ENCODE measurements at places on chromosomes 1 and 21.

DNA sequence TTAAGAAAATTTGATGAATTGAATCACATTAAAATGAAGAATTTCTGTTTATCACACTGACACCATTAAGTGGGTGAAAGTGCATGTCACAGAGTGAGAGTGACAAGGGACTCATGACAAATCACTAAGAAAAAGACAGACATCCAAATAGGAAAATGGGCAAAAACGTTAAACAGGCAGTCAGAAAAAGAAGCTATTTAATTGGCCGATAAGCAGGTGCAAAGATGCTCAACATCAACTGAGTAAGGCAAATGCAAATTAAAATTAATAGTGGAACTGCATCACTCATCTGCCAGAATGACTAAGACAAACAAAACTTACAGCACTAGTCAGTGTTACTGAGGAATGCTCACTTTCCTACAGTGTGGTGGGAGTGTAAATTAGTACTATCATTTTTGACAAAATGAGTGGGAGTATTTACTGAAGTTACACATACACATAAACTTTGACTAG is 39.2 kb upstream of the RUNX1 start:
- peak; percentile 53 for DNase-seq

- peak; percentile 94 for DNase-seq
These were observed 2.1 kb downstream of the FBLIM1 start for GRCh38 chr1:15760520-15761211.

DNA sequence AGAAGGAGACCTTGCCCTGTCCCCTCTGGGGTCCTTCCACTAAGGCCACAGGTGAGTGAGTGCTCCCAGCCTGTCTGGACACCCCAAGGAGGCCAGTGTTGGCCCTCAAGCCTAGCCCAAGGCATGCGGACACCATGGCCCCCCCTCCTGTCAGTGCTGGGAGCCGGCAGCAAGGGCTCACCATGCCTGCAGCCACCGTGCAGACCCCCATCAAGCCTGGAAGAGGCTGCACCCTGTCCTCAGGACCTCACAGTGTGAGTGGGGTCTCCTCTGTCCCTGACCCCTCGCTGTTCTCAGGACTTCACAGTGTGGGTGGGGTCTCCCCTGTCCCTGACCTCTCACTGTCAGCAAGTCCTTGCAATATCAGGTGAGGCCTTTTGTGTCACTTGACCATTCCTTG is 33.2 kb upstream of the PRSS38 start:
- DNase-seq = no peak

DNA sequence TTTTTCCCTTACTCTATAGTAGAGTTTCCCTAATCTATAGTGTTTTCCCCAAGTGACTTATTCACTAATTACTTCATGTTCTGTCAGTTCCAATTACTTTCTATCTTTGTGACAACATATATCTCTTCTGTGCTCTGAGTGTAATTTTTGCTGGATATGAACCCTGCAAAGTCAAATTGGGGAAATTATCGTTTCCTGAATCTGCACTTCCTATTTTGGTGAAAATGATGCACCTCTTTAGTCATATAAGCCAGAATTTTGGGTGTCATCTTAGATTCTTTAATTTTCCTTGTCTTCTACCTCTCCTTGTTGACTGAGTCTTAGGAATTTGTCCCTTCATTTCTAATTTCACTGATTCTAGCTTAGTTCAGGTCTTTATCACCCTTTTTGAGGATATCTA is 33.4 kb upstream of the PRKACB start:
- no peak for DNase-seq

DNA sequence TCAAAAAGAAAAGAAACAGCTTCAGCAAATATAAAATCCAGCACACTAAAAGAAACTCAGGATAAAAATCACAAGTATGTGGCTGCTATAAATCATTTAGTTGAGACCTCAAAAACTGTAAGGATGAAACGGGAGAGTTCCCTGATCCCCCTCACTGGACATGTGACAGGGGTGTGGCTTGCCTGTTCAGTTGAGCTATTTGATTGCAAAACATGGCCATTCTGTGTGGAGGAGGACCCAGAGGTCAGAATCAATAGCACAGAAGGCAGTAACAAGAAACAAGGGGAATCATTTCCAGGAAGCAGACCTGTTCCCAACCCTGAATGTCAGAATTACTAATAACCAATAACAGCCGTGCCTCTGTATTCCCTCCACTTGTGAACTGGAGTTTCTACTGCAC is 27.9 kb downstream of the RBM11 start:
- DNase-seq = no peak

DNA sequence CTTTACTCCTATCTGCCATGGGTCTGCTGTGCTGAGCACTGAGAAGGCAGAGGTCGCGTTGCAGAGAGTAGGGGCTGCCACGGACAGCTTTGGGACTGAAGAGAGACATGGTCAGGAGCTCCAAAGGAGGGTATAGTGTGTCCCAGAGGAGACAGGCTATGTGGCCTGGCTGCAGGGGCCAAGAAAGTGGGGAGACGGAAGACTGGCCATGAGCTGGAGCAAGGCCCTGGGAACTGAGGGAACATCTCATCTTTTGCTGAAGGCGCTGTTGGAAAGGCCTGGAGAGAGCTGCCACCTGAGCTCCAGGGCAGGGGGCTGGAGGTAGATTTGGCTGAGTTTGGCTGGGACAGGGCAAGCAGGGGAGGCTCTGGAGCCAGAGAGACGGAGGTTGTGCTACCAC is 55.8 kb upstream of the AJAP1 start:
- no peak for DNase-seq

DNA sequence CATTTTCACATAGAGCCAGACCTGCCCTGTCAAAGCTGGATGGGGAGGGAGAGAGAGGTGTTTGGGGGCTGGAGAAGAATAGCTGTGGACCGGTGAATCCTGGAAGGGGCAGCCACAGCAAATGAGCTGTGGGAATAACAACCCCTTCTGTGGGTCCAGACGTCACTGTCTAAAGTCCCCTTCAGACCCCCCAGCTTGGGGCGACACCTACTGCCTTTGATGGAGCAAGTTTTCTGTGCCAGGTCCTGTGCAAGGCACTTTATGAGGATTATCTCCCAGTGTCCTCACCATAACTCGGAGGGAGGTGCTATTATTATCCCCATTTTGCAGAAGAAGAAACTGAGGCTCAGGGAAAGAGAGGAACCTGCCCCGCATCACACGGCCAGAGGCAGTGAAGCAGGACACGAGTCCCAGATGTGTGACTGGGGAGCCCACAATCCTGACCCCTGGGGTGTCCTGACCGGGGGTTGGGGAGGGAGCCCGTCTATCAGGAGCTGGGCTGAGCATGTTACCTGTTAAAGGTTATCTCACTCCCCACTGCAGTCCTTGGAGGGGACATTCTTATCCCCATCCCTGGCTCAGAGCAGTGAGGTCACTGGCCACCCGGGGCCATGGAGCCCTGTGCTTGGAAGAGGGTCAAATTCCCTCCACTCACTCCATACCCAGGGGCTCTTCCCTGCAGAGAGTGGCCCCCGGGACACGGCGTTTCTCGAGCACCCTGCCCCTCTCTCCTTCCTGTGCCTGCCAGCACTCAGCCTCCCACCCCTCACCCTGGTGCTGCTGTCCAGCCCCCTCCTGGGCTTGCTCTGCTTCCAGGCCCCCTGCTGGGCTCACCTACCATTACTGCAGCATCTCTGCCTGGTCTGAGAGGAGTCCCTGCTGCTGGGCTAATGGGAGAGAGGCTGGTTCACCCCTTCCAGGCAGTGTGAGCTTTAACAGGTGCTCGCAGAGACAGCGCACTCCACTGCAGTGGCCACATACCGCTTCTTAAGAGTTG is 132.9 kb downstream of the PTPRU start:
- DNase-seq = no peak

DNA sequence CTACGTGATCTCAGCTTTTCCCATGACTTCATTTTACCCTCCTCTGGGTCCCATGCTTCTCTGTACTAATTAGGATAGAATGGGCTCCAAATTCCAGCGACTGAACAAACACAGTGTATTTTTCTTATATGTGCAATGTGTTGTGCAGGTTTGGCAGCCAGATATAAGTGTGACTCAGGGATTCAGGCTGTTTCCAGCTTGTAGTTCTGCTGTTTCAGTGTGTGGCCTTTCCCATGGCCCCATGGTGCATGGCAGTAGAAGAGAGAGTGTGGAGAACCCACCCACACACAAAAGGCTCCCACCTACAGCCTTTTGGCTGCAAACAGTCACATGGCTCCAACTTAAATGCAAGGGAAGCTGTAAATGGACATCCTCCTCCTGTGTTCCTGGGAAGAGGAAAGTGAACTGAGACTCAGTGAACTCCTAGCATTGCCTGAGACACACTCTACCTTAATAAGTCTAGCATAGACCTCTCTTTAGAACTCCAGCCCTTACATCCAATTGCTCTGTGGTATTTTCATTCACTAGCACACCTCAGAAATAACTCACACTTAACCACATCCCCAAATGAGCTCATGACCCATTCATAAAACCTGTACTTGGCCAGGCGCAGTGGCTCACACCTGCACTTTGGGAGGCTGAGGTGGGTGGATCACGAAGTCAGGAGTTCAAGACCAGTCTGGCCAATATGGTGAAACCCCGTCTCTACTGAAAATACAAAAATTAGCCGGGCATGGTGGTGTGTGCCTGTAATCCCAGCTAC is 58.7 kb downstream of the KIAA0040 start:
- DNase-seq = peak; percentile 85

DNA sequence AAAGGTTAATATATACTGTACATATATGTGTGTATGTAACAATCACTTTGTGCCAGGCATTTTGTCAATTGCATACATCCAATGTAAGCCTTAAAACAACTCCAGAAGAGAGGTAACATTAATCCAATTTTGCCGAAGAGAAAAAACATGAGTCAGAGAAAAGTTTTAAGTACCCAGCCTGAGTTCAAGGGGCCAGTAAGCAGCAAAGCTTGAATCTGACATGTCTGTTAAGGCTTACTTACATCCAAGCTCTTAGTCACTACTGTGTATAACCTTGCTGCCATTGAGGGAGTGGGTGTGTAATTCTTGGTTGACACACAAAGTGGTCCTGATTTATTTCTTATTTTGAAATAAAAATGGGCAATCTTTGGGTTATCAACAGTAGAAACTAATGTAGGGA is 360.4 kb upstream of the LYPLAL1 start:
- DNase-seq = no peak

- DNase-seq = no peak
These were observed 40.6 kb downstream of the ENAH start for GRCh38 chr1:225612287-225612686.

Measured in EH (cell line).